ENCODE measurements at places on chromosomes 13 and 19.

DNA sequence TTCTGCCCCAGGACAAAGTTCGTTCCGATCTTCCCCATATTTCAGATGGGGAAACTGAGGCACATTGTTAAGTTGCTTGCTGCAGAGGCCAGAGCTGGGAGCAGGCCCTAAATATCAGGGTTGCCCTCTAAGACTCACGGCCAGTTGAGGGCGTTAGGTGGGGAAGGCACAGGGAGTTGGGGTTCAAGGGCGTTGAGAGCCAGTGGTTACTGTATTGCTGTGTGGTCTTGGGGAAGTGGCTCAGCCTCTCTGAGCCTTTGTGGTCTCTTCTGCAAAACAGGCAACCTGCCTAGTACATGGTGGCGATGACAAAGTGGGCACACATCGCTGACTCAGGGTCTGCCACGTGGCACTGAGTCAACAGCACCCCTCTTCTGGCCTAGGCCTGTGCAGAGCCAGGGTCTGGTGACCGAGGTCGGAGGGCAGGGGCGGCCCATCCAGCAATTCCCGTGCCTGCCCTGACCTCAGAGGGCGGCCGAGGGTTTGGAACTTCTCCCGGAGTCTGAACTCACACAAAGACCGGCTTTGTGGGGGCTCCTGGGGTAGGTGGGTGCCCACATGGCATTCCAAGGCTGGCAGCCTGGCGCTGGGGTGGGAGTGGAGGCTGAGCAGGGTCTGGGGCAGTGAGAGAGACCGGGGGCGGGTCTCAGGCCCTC lies 10.2 kb downstream of the TNFAIP8L1 start:
- DNase-seq: no peak

DNA sequence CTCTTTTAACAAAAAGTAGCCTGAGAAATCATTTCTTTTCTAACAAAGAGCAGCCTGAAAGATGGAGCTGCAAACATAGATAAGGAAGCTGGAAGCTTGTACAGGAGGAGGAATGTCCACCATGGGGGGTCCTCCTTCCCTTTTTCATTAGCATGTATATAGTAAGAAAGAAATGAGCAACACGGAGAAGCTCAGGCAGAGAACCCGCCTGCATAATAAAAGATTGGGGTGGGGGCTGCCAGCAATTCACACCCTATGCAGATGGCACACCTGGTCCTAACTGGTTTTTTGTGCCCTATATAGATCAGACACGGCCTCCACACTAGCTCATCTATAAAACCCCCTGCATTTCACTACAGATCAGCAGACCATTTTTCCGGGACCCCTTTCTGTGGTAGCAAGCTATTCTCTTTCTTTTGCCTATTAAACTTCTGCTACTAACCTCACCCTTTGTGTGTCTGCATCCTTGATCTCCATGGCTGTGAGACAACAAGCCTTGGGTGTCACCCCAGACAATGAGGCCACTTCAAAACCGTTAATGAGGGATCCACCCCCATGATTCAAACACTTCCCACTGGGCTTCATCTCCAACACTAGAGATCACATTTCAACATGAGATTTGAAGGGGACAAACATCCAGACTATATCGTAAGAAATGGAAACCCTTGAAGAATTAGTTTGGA lies 167.5 kb upstream of the FREM2 start:
- no peak for DNase-seq

DNA sequence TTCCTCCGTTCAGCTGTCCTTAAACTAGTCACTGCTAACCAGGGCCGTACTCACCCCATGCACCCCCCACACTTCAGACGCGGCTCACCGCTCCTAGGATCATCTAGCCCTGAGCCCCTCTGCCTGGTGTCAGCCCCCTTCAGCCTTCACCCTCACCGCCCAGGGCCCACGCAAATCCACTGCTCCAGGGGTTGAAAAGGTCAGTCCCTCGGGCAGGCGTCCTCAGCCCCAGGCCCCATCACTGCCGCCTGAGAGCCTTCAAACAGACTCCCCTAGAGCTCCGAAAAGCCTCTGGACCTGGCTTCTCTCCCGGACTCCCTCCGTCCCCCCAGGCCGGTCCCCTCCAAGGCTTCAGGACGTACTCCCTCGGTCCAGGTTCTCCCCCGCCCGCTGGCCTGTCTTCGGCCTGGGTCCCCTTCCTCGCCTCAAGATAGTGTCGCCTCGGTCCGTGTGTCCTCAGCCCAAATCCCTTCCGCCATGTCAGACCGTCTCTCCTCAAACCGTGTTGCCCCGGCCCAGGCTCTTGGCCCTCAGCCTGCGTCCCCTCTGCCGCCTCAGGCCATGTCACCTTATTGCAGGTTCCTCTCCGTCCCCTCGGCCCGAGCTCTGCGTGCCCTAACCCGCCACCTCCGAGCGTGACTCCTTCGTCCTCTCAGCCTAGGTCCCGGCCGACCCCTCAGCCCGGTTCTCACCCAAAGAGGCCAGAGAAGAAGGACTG lies 553 bp downstream of the NAPA start:
- DNase-seq: no peak

- DNase-seq: no peak
These were observed 212.8 kb downstream of the ENOX1 start for GRCh38 chr13:43573802-43574514.

GRCh38 chr13:34174671-34175145 lies 356.8 kb downstream of the RFC3 start:
- DNase-seq: no peak
